Upper lobe of left lung (tissue), 6 donors: ENCODE measurements at places on chromosomes 5 and 9.
A peak's percentile ranks its signal among the peaks of the same experiment; 100 is the strongest.

GRCh38 chr5:181243564-181244343 is at the start of gene RACK1:
RACK1 (minus strand) TSS chr5:181243906; CDS start chr5:181243800, 106 bp downstream.
- DNase-seq, result peak; percentile 88

- DNase-seq, result no peak
Observed at GRCh38 chr9:121654499-121655140, 3.2 kb downstream of the DAB2IP start.

DNA sequence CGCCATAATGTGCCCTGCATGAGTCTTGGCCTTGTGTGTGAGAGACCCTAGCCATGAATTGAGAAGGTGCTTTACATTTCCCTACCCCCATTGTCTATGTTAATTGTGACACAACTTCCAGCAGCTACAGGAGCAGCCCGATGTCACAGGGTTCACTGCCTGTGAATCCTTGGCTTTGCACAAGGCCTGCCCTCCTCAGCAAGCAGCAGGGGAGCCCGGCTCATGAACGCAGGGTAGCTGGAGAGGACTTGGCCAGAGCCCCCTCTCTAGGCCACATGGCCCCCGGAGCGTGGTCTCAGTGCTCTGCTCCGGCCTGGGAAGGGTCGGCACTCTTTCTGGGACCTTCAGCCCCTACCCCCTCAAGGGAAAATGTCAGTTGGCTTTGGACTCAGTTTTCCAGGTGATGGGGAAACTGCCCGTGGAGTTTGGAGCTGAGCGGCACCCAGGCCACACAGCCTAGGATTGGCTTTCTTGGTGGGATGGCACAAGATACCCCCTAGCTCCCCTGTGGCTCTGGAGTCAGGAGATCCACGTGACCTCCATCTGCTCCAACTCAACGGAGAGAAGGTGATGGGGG is 160.8 kb downstream of the DAB2IP start:
- no peak for DNase-seq

- no peak for DNase-seq
Observed at GRCh38 chr9:133058550-133059320, 3.0 kb upstream of the CEL start.

DNA sequence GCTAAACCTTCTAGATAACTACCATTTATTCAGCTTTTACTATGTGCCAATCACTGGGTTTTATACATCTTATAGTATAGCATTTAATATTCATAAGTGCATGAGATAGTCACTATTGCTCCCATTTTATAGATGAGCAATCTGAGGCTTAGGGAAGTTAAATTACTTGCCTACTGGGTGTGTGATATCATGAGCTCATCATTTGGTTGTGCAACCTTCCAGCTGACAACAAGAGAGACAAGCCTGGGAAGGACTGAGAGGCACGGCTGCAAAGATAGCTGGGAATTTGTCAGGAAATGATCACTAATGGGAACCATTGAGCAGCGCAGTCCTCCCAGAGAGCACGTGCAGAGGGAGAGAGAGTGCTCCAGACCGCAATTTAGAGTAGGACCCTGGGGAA is 481.6 kb upstream of the KIF2A start:
- DNase-seq, result no peak

GRCh38 chr9:4117835-4118610 is 181.8 kb downstream of the GLIS3 start:
- DNase-seq, result no peak

DNA sequence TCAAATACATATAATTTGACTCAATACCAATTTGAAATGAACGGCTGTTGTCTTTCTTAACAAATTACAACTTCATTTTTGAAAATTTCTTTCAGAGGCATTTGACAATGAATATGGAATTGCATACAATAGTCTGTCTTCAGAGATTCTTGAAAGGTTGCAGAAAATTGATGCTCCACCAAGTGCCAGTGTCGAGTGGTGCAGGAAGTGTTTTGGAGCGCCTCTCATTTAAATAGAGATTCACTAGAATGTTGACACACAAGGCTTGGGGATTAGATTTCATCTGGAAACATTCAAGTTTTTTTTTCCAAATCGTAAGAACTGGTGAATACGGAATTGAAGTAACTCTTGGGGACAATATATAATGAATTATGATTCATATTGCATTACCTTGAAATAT is 8.1 kb downstream of the RPS6 start:
- no peak for DNase-seq

GRCh38 chr9:7592321-7593316 is 207.0 kb downstream of the DMAC1 start:
- DNase-seq, result no peak

DNA sequence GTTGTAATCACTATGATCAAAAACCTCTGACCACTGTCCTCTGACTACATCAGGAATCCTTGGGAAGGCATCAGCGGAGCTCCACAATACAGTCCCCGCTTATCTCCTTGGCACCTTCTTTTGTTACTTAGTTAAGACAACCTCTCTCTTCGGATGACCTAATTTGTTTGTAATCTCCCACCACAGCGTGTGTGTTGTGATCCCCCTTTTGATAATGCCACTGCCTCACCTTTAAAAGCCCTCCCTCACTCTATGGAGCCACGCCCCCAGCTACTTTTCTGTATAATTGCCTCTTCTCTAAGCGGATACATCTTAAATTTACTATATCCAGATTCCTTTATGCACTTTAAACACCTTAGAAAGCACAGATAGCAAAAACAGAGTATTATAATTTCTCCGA is 35.9 kb downstream of the OR2Y1 start:
- no peak for DNase-seq

GRCh38 chr9:99051406-99051805 is 53.5 kb upstream of the TGFBR1 start:
- DNase-seq, result no peak

DNA sequence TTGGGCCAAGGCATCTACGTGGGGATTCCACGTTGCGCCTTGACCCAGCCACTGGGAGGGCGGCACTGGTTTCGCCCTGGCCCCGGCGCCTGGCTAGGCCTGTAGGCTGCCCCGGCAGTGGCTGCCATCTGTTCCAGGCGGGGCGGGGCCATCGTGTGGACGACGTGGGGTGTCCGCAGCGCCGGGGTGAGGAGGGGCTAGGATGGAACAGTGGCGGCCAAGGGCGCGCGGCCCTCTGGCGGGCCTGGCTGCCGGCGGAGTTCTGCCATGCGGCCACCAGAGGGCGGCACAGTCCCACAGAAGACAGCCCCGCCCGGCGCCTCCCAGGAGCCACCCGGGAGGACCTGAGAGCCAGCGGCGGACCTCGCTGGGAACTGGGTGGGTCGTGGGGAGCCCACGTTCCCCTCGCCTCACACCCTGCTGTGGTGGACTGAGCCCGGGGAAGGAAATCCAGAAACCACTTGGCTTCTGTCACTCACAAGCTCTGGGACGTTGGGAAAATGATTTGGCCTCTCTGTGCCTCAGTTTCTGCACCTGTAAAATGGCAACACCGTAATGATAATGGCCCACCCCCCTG is 22.6 kb upstream of the RAPGEF1 start:
- DNase-seq, result peak; percentile 81

DNA sequence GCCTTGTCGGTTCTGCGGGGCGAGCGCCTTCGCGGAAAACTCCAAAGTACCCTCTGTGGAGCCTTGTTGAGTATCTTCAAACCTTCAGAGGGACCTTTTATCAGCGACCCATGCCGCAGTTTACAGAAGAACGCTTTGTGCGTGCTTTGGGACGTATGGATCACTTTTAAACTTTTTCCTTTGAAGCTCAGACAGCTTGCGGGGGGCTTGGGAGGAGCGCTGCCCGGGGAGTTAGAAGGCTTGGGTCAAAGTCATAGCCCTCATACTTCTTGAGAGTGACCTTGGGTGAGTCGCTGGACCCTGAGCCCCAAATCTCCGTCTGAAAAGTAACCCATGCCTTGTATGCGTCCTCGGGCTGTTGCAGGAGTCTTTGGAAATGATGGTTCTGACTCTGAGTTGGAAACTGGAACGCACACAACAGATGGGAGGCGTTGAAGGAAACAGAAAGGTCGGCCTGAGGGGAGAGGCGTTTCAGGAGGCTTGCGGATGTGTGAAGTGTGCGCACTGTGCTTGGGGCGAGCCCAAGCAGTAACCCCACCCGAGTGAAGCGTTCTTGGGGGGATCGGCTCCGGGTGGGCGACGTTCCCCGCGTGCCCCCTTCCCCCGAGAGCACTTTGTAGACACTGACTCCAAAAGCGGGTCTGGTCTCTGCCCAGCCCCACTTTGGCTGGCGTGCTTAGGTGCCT is 661 bp upstream of the SLC25A51 start:
- peak; percentile 66 for DNase-seq

- DNase-seq, result no peak
Observed at GRCh38 chr5:93186076-93186682, 394.8 kb downstream of the NR2F1-AS1 start.

GRCh38 chr5:112614986-112615385 is 122.7 kb upstream of the APC start:
- DNase-seq, result no peak

GRCh38 chr9:118330191-118330986 is 626.2 kb downstream of the TLR4 start:
- DNase-seq, result no peak

DNA sequence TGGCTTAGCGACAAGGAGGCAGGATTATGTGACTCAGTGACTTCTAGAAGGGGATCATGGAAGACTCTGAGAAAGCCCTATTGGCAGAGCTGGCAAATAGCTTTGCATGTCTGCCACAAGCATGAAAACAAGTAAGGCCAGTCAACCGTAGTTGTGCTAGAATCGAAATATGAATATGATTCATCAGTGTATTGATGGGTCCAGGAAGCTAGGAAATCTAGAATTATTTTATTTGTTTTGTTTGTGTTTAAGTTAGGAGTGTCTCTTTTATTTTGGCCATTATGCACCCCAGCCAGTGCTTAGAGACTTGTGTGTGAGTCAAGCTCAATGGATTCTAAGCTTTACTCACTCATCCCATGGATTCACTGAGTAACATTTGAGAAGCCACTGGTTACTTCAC is 3.8 kb upstream of the ITGA2 start:
- no peak for DNase-seq

- no peak for DNase-seq
Observed at GRCh38 chr5:119570910-119571309, 58.4 kb upstream of the FAM170A start.

- DNase-seq, result no peak
Observed at GRCh38 chr9:107875571-107875980, 386.0 kb upstream of the KLF4 start.

GRCh38 chr5:115272297-115272958 is 9.8 kb upstream of the PGGT1B start:
- DNase-seq, result no peak

DNA sequence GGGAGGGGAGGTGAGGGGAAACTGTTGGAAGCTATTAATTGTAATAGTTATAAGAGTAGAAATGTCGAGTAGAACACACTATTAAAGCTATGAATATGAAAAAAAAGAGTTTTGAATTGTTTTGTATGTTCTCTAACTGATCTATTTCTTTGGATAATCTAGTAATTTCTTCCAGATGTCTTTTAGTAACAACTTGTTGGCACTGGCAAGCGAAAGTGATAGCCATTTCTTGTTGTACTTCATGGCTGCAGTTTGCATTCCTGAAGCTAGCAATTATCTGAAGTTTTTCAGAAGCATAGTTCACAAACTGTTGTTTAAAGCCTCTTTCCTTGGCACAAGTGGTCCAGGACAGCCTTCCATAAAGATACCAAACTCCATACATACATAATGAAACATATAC is 49.4 kb upstream of the SPATA31C2 start:
- no peak for DNase-seq

DNA sequence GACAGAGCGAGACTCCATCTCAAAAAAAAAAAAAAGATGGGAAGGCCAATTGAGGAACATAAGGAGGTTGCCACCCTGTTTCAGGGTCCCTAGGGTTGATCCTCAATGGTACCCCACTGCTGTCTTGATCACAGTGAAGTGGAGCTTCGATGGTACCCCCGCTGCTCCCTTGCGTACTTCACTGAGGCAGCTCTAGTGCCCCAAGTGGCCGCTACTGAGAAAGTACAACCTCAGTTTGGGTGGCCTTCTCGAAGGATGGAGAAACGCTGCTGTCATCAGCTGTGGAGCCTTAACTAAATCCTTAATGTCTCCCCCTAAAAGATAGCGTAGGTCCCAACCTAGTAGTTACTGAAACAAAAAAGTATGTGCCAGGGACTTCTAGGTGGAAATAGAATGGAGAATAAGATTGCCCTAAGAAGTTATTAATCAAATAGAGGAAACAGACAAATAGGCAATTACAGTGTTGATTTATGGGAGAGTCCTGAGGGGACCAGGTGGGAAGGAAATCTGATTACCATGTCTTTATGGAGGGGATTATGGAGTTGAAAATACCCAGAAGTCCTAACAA is 6.3 kb downstream of the TESK1 start:
- DNase-seq, result no peak

DNA sequence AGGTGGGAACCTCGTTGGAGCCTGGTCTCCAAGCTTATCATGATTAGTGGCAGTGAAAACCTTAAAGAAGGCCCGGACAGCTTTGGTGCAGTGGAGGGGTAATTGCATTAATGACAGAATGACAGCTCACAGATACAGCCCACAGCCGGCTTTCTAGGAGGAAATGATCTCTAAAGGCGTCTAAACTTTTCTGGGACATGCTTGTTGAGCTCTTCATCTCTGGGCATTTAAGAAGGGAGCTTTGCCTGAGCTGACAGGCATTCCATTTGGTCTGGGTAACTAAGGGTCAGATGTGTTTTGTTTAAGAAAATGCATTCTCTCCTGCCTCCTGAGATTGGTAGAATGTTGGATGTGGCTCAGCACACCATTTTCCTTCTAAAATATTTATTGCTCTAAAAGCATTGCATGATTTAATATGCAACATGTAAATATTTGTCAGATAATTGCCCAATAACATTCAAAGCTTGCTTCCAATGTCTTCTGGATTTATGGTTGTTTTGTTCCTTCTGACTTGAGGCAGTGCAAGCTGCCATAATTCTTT is 4.0 kb downstream of the ANKRD33B start:
- DNase-seq, result no peak

GRCh38 chr5:8842971-8843551 is 702.8 kb downstream of the SEMA5A start:
- no peak for DNase-seq

DNA sequence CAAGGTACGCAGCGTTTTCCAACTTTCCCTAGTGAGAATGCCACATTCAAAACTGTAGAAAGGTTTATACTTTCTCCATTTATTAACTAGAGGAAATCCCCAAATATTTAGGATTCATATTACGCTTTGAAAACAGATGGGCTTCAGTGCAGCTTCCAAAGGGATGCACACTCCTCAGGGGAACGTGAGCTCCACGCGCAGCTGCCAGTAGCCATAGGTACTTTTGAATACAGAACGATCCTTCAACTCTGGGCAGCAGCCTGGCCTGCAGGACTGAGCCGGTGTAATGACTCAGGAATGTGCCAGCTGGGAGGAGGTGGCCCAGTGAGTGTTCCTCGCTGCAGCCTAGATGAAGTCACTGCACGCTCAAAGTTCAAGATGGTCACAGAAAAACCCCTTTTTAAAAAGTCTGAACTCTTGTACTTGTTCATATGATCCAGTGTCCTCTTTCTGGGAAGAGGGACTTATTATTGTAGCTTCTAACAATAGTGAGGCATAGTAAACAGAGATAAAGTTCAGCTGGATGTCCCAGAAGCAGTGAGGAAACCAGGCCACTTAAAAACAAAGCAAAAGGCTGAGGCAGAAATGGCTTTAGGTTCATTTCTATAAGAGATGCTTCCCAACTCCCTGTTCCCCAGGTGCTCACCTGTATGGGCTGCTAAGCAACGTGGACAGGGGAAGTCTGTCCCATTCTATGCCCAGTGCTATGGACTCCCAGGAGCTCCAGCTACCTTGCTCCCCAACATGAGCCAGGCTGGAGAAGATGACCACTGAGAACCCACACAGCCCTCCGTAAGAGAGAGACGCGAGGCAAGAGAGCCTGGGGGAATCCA is 130.0 kb downstream of the LHFPL2 start:
- no peak for DNase-seq
